ENCODE measurements at places on chromosomes 5 and 9.
A peak's percentile ranks its signal among the peaks of the same experiment; 100 is the strongest.

- DNase-seq, result no peak
Measured at GRCh38 chr5:151520294-151520693, 70.8 kb downstream of the FAT2 start.

DNA sequence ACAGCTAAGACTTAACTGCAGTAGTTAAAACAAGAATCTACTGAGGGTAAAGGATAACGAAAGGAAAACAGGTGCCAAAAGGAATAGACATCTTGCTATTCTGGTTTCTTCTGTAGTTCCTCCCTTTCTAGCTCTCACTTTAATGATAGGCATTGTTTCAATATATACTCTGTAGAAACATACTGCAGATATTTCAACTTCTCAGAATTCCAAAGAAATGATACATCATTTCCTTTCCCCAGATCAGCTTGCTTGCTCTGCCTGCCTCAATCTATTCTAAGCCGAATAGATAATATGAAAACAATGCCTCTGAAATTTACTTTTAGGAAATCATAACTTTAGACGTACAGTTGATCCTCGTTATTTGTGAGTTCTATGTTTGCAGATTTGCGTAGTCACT, 46.3 kb downstream of the ACO1 start:
- peak; percentile 28 for DNase-seq

- no peak for DNase-seq
Measured at GRCh38 chr9:117488659-117489058, 73.8 kb upstream of the ASTN2 start.

GRCh38 chr5:40150896-40151295, 528.8 kb upstream of the PTGER4 start:
- DNase-seq, result no peak

GRCh38 chr9:126462617-126463016, 136.0 kb downstream of the MVB12B start:
- no peak for DNase-seq

- DNase-seq, result no peak
Measured at GRCh38 chr9:72855890-72856523, 96.8 kb downstream of the ALDH1A1 start.

GRCh38 chr5:157858527-157859226, at the start of gene CLINT1:
CLINT1 (minus strand) TSS chr5:157859145; CDS start chr5:157858970, 175 bp downstream.
- peak; percentile 96 for DNase-seq

DNA sequence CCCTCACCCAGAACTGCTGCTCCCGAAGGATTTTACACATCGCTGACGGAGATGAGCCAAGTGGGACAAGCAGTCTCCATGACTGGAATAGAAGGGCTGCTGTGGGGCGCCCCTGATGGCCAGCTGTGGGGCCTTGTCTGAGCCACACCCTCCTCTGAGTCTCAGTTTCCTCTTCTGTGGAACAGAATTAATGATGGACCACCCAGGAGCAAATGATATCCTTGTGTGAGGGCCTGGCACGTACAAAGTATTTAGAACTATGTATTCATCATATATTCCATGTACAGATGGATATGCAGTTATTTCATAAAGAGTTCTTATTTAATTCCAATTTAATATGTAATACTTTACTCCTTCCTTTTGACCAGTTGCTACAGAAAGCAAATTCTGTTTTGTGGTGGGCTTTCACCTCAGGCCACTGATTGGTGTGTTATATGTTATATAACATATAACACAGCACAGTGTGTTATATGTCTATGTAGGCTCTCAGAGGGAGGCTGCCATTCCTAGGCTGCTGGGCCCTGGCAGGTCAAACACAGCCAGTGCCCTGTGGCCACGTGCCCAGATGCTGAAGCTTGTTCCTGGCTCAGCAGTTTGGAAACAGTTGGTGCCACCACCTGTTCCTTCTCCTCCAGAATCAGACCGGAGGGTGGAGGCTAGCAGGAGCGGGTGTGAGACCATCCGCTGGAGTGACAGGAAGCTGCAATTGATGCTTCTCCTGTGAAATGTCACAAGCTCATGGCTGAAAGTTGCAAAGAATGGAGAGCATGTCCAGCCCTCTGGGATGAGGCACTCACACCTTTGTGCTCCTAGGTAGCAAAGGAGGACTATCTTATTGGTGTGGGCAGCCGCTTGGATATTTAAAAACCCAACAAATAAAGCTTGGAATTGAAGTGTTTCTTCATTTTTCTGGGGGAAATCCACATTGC, 4.4 kb upstream of the FGD3 start:
- DNase-seq, result no peak

GRCh38 chr5:123992641-123993040, 480.7 kb downstream of the CSNK1G3 start:
- DNase-seq, result peak; percentile 53
